ENCODE measurements at places on chromosomes 7 and 10. TPM values are rescaled to one million over a fixed set of nuclear protein-coding genes. Genes with fewer than 3 reads are reported as not detected.

FAM3C gene
- 23.7 TPM for polyA plus RNA-seq

RBP3 gene
- not detected for polyA plus RNA-seq

PILRA gene
- 3.8 TPM for polyA plus RNA-seq

ACHE gene
- 9.3 TPM for polyA plus RNA-seq

PNLIP gene
- polyA plus RNA-seq = not detected

LHFPL3 gene
- 5.4 TPM for polyA plus RNA-seq

AMZ1 gene
- polyA plus RNA-seq = 2.4 TPM

EN2 gene
- polyA plus RNA-seq = 0.19 TPM

PAPOLB gene
- polyA plus RNA-seq = not detected

MASTL gene
- polyA plus RNA-seq = 12.5 TPM

SDHAF3 gene
- polyA plus RNA-seq = 17.8 TPM

FAM25G gene
- polyA plus RNA-seq = not detected

SH2B2 gene
- polyA plus RNA-seq = 8.3 TPM

AOC1 gene
- not detected for polyA plus RNA-seq

SSMEM1 gene
- polyA plus RNA-seq = not detected

GALNT17 gene
- polyA plus RNA-seq = 19.2 TPM

TMEM229A gene
- 1.9 TPM for polyA plus RNA-seq

ZNF25 gene
- 5.3 TPM for polyA plus RNA-seq

LIPJ gene
- not detected for polyA plus RNA-seq

PRRT4 gene
- 0.49 TPM for polyA plus RNA-seq

TMEM248 gene
- polyA plus RNA-seq = 52.2 TPM

TMEM270 gene
- 4.4 TPM for polyA plus RNA-seq

PAX2 gene
- not detected for polyA plus RNA-seq

ANKRD30A gene
- polyA plus RNA-seq = not detected

SORCS1 gene
- 0.71 TPM for polyA plus RNA-seq

PLXNA4 gene
- 3.6 TPM for polyA plus RNA-seq

PVRIG gene
- polyA plus RNA-seq = 0.22 TPM

SYPL1 gene
- polyA plus RNA-seq = 51.0 TPM

BAG3 gene
- polyA plus RNA-seq = 20.6 TPM

CHPF2 gene
- polyA plus RNA-seq = 15.7 TPM

FBXL13 gene
- 0.24 TPM for polyA plus RNA-seq

SPDYE9 gene
- not detected for polyA plus RNA-seq

C10orf53 gene
- not detected for polyA plus RNA-seq

GRM3 gene
- 23.5 TPM for polyA plus RNA-seq

C1GALT1 gene
- polyA plus RNA-seq = 8.5 TPM

AQP1 gene
- polyA plus RNA-seq = 144 TPM

GNG11 gene
- polyA plus RNA-seq = 6.1 TPM

Measured in brain (organoid and tissue), 16 donors.